Natural killer cell treated with Interleukin-12 subunit alpha and Interleukin-12 subunit beta and Interleukin-15 and Interleukin-18, amount 100 ng/mL, for 72 hours (primary cell): ENCODE measurements at places on chromosomes 3 and 15.

DNA sequence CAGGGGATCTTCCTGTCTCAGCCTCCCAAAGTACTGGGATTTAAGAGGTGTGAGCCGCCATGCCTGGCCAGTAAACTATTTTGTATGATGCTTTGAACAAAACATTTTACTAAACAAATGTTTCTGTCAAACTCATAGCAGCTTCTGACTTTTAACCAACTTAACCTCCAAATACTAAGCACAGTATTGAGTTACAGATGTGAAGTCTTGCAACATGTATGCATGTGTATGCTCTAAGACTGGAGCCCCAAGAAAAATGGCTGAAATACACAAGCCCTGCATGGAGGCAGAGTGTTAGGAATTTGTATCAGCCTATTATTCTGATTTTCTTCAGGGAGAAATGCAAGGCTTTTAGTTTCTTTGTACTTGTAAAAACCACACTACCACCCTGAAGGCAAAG, 137.1 kb downstream of the CBLB start:
- no peak for DNase-seq

DNA sequence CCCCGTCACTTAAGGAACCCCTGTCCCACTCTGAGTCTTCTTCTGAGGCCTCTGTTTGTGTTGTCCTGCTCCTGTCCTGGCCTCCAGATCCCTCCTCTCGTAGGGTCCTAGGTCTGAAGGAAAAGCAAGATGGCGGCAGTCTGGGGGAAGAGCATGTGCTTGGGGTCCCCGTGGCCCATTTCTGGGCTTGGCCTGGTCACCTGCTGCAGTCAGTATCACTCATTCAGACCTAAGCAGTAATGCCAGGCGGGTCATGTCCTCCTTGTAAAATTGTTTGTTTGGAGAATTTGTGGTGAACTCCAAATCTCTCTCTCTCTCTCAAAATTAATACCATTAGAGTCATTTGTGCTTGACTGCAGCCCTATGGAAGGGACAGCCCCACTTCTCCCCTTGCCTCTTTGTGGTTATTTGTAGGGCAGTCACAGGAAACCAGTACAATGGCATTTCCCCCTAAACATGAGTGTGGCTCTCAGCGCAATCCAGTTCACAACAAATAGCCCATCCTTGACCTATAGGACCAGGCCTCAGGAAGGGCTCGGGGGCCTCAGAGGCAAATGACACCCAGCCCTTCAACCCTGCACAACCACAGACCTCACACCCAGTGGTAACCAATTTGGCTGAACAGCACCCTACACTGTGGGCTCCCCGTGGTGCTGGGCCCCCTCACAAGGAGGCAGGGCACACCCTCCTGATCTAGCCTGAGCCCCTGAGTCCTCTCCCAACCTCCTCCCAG, 173.5 kb downstream of the OR4M2 start:
- peak; percentile 88 for DNase-seq

DNA sequence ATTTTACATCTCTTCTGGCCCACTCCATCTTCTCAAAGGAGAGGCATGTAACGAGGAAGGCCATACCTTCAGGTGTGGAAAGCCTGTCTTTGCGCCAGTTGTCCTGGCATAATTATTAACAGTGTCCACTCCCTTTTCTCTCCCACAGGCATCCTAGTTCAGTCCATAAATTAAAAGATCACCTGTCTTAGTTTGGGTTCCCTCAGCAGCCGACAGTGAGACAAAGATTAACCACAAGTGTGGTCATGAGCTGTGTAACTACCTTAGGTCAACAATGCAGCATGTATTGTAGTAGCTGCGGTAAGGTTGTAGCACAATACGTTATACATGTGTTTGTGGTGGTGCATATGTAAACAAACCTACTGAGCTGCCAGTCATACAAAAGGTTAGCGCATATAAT, 103.3 kb upstream of the GALNT15 start:
- DNase-seq, result no peak

DNA sequence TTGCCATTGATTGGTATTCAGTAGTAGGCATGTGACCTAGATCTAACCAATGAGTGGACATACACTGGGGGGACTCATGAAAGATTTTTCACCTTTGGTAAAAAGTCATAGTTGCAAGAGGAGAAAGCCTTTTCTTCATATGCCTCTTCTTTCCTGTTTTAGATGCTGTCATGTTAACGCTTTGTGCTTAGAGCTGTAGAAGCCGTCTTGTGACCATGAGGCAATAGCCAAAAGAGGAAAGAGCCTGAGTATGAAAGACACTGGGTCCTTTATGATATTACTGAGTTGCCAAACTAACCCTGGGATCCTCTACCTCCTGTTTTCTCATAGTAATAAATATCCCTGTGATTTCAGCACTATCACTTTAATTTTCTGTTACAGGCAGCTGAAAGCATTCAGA, 396.0 kb downstream of the FHIT start:
- no peak for DNase-seq

GRCh38 chr3:195863121-195864061, 45.0 kb downstream of the TNK2 start:
- DNase-seq, result peak; percentile 76

GRCh38 chr3:179398574-179399231, 51.2 kb downstream of the MFN1 start:
- no peak for DNase-seq

- no peak for DNase-seq
These were observed 56.2 kb downstream of the RASA2 start for GRCh38 chr3:141542989-141543388.

DNA sequence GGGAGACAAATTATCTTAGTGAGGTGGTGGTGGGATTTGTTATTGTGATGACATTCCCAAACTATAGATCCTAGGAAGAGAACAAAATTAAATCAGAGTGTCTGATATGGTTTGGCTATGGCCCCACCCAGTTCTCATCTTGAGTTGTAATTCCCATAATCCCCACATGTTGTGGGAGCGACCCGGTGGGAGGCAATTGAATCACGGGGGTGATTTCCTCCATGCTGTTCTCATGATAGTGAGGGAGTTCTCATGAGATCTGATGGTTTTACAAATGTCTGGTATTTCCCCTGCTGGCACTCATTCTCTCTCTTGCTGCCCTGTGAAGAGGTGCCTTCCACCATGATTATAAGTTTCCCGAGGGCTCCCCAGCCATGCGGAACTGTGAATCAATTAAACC, 62.0 kb downstream of the RPL22L1 start:
- no peak for DNase-seq

- no peak for DNase-seq
These were observed 64.7 kb upstream of the CFAP161 start for GRCh38 chr15:81069356-81069755.

DNA sequence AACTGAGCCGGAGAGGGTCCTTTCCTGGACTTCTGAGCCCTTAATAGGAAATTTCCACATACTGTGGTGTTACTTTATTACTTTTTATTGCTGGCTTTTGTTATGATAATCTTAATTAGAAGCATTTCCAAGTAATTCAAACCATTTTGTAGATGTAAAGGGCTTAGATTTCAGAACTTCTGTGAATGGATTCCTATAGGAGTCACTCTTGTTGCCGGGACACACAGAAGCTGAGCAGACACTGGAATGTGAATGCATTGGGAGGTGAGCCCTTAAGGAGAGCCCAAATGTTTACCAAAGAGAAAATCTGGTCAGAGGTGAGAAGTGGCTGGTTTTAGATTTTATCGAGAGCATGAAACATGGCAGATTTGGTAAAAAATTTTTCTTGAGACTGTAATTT, 87.4 kb downstream of the FNDC3B start:
- no peak for DNase-seq

DNA sequence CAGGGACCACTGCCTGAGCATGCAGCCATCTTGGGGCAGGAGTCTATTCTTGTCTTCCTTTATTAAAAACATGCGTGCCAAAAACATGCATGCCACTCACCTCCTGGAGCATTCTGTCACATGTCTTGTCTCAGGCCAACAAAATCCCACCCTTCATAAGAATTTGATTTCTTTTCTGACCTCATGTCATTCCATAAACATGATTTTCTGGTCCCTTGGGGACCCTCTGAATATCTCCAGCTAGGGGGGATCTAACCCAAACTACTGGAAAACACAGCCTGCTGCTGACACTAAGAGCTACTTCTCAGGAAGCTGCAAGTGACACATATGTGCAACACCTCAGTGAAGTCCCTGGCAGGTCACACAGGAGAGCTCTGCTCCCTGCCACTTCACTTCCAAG, 26.8 kb upstream of the NOX5 start:
- DNase-seq, result no peak

DNA sequence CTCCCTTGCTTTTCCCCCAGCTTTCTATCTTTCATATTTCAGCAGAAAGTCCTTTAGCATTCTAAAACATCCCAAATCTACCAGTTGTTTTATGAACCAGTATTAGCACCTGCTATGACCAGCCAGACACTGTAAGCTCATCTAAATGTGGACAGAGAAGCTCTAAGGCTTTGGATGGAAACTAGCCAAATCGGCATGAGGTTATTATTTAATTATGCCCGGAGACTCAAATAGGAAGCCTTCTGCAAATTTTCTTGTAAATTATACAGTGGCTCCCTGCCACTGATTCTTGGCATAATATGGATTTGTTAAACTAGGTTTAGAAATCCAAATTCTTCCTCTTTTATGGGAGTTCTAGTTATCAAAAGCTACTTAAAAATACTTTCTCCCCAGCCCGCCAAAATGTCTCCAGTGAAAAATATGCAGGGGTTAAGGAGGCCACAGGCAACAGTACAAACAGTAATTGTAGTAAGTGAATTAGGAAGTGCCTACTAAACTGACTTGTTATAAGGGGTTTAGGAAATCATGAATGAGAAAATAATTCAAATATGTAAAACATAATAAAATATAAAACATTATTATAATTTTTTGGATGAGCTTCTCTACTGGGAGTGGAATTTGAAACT, 15.4 kb downstream of the MYH15 start:
- no peak for DNase-seq

DNA sequence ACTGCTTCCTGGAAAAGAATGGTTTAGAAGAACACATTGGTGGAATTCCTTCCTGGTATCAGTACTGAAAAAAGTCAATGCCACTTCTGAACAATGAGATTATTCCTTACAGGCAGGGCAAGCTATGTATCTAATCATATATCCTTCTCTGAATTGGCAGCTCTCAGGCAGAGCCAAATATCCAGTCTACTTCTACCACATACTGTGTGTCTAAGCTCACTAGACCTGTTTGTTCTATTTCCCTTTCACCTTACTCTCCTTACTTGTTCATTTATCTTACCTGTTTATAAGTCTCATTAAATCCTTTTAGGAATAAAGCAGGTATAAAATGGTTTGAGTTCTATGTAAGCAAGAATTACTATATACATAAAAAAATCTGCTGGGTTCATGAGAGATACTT, 8.3 kb downstream of the SETMAR start:
- DNase-seq, result no peak

DNA sequence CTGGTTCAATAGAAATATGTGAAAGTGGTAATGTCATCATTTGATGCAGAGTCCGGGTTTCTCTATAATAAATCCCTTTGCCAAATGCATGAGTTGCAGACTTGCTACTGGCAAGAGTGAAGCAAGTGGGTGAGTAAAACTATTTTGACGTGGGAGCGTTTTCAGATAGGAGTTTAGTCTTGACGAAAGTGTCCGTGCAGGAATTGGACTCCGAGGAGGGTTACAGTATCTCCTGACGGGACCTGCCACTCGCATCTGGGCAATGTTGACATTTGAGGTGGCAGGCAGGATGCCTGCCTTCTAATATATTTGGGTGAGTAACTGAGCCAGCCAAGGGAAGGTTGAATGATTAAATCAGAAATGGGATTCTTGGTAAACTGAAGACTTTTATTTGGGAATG, 16.0 kb downstream of the CDV3 start:
- DNase-seq, result no peak

GRCh38 chr15:53918180-53919079, 59.8 kb upstream of the UNC13C start:
- no peak for DNase-seq

DNA sequence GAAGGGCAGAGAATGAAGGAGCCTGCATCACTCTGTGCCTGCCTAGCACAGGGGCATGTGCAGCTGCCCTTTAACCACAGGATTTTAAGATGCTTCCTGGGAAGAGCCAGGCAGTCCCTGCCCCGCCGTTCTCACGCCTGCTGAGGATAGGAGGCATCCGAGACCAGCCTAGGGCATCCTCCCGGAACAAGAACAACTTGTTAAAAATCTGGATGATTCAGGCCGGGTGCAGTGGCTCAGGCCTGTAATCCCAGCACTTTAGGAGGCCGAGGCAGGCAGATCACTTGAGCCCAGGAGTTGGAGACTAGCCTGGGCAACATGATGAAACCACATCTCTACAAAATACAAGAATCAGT, 15.2 kb downstream of the NRROS start:
- DNase-seq, result no peak

DNA sequence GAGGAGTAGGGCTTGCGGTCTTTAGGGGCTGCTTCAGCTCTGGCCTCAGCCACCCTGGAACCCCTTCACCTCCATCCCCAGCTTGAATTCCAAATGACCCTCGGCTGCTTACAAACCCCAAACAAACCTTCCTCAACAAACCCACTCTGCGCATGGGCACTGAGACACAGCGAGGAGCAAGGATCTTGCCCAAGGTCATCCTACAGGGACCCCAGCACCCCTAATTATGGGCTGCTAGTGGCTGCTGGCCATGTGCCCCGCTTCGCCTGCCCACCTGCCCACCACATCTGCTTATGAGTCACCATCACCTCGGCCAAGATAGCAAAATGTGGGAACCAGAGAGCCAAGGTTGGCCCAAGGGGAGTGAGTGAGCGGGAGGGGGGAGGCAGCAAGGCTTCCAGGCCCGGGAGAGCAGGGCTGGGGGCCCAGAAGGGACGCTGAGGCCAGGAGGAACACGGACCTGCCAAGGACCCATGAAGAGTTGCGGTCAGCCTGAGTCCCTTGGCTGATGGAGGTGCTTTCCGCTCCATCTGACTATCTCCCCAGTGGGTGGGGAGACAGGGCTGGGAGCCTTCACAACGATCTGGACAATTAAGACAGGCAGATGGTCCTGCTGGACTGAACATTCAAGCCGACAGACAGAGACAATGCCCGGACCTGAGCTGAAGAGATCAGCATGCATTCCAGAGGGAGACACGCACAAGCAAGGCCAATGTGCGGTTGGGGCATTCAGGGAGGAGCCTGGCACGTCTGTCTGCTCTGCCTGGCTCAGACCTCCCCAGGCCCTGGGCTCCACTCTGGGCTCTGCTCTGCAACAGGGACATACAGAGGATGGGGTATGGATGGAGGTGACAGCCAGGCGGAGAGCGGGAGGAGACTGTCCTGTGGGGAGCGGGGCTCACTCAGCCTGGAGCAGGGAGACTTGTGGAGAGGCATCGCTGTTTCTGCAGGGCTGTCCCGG, 10.8 kb upstream of the GRIP2 start:
- no peak for DNase-seq

- no peak for DNase-seq
These were observed 369.6 kb upstream of the AZI2 start for GRCh38 chr3:28718074-28718849.
